ENCODE measurements at places on chromosomes 12 and 14.

DNA sequence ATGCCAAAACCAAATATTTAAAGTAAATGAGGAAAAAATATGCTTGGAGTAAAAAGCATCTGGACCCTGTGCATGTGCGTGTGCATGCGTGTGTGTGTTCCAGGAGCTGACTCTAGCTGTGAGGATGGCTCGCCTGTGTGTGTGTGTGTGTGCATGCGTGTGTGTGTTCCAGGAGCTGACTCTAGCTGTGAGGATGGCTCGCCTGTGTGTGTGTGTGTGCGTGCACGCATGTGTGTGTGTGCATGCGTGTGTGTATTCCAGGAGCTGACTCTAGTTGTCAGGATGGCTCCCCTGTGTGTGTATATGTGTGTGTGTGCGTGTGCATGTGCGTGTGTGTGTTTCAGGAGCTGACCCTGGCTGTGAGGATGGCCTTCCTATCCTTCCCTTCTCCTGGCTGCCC is 357.7 kb downstream of the CACNA1C start:
- DNase-seq, result no peak

GRCh38 chr14:67674480-67675218 is at the start of gene VTI1B:
Gene VTI1B (minus strand): TSS chr14:67674632. CDS start chr14:67674489, 143 bp downstream.
- peak; percentile 87 for DNase-seq

GRCh38 chr14:76984787-76985375 is 43.6 kb downstream of the IRF2BPL start:
- DNase-seq, result no peak

- DNase-seq, result no peak
Measured at GRCh38 chr12:66733839-66734238, 55.0 kb upstream of the GRIP1 start.

DNA sequence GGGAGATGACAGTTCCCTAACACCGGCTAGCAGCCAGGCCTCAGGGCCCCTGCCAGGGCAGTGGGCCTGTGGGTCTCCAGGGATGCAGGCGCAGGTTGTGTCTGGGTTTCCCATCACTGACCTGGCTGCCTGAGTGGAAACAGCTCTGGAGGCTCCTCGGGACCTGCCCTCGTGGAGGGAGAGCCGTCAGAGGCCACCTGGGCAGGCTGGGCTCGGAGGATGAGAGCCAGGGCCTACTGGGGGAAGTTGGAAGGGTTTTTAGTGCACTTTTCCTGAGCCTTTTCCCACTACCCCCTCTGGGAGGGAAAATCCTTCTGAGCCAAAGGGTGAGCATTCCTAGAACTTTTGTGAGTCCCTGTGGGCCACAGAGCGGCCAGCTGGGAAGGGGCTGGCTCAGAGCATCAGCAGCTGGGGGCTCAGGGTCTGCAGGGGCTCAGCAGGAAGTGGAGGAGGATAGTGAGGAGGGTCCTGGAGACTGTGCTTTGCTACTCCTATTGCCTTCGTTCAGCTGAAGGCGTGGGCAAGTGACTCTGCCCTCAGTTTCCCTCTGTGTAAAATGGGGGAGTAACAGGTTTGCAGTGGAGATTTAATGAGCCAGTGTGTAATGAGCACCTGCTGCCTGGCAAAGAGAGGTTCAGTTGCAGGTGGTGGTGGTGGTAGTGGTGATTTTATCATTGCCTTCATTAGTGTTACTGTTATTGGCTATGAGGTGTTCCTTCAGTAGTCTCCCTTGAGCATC is 1.8 kb downstream of the SH2B3 start:
- DNase-seq, result no peak

GRCh38 chr14:104383088-104383995 is 196.2 kb upstream of the C14orf180 start:
- no peak for DNase-seq

GRCh38 chr14:69673578-69674305 is 62.3 kb downstream of the SUSD6 start:
- DNase-seq, result no peak

- no peak for DNase-seq
Measured at GRCh38 chr14:105176513-105176912, 4.6 kb downstream of the NUDT14 start.

DNA sequence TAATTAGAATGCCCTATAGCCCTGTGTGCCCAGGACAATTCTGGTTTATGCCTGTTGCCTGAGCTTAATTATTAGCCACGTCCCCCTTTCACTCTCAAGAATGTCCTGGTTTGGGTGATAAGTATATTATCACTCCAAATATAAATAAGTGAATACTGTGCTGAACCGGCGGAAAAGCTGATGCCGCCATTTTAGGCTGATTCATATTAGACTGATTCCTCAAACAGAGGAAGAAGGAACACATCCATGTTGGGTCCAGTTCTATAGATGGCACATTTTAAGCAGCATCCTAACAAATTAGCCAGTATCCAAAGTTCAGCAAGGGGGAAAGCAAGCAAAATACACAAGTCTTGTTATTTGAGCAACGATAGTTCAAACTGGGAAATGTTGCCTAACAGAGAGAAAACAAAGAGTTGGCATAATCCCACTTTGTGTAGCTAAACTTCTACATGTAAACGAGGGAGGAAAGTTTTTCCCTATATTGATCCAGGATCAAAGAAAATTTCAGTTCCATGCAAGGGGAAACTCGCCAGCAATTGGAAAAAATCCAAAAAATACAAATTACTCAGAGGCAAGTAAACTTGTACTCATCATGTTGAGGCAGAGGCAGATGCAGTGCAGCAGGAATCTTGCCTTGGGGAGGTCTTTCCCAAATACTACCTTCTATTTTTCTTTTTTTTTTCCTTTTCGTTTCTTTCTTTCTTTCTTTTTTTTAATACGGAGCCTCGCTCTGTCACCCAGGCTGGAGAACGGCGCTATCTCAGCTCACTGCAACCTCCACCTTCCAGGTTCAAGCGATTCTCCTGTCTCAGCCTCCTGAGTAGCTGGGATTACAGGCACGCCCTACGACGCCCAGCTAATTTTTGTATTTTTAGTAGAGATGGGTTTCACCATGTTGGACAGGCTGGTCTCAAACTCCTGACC is 96.2 kb downstream of the ITPR2 start:
- DNase-seq, result no peak

DNA sequence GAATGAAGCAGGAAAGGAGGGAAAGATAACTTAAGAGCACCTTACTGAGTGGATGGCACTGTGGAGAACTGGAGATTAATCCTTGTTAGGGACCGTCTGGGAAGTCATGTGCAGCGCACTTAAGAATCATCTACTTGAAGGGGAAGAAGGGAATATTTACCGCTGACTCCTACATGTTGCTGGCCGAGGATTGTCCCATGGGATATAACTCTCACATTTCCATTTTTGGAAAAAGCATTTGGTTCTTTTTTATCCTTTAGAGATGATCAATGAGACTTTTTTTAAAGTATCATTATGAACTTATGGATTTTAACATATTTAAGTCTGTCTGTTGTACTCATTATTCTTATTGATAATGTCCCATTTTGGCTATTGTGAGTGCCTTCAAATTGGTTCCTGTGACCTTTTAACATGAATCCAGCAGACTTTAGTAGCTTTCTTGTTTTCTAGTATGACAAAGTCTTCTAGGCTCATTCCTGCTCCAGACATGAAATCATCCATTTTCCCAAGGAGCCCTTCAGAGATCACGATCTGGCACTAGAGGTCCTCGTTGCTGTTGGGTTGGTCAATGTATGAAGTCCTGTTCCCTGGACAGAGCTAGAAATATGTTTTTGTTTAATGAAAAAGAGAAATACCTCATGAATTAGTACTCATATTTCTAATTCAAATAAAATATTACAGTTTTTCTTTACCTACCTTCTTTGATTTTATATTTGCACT is 20.2 kb upstream of the FAM234B start:
- DNase-seq, result no peak

- no peak for DNase-seq
Measured at GRCh38 chr14:21003788-21004346, 4.8 kb downstream of the SLC39A2 start.

DNA sequence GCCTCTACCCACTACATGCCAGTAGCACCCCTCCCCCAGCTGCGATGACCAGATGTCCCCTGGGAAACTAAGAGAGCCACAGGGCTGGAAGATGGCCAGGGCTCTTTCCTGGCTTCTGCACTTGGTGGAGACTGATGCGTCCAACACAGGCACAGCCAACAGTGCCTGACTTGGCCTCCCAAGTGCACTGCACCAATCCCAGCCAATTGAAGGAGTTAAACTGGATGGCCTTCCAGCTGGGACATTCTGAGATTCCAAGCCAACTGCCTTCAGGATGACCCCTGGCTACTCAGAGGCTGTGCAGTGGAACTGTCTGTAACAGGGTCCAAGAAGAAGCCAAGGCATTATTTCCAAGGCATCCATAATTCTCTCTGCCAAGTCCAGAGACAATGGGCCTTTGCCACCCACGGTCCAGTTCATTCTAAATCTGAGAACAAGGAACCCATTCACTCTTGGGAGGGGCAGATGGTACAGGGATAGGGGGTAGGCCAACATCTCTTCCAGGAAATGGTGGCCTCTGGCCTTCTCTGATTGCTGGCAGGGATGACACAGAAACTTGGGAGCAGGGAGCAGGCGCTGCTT is 35.2 kb downstream of the PRIMA1 start:
- DNase-seq, result peak; percentile 81

DNA sequence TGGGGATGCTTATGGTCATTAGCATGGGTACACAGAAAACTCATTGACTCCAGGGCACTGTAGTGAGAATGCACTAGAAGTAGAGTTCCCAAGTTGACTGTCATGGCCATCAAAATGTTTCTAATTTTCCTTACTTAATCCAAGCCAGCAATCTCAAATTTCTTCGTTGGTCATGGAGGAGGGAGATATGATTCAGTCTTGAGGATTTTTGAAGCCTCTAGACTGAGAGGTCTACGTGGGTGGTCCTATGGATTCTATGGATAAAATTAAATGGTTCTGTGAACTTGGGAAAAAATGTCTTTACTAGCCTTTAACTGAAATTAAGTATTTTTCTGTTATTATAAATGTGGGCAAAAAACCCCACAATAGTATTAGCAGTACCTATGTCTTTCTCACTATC is 508.5 kb downstream of the FUT8 start:
- no peak for DNase-seq
